NCI-H774 (cell line): ENCODE measurements at places on chromosomes 3 and 15.

- no peak for DNase-seq
Measured at GRCh38 chr3:190495796-190496195, 18.1 kb upstream of the IL1RAP start.

DNA sequence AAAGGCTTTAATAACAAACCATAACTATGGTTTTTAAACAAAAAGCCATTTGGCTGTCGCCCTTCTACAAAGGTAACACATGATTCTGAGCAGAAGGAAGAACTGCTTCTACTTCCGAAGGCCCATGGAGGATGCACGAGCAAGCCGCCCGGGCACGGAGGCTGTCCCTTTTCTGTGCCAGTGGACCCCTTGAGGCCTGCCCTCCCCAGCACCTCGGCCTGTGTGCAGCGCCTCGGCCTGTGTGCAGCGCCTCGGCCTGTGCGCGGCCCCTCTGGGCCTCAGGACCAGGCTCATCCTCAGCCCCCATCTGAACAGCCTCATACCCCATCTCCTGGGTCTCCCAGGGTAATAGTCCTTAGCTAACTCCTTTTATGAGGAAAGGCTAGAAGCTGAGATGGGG is 329.5 kb downstream of the OCA2 start:
- no peak for DNase-seq

DNA sequence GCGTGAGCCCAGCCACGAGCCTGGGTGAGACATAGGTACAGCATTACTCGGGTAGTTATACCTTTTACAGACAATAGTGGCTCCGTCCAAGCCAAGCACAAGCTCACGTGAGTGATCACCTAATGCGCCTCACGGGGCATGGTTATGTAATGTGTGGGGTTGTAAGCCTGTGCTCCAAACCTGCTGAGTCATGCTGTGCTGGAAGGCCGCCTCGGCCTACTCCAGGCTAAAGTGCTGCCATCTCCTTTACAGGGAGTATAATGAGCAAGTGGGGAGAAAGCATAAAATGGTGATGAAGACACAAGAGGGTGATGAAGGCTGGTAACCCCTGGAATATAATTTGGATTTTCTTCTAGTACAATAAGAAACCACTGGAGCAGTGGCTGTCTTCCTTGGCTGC is 175.8 kb upstream of the STT3B start:
- DNase-seq, result no peak

GRCh38 chr3:188348435-188349244 is 194.7 kb downstream of the LPP start:
- no peak for DNase-seq

DNA sequence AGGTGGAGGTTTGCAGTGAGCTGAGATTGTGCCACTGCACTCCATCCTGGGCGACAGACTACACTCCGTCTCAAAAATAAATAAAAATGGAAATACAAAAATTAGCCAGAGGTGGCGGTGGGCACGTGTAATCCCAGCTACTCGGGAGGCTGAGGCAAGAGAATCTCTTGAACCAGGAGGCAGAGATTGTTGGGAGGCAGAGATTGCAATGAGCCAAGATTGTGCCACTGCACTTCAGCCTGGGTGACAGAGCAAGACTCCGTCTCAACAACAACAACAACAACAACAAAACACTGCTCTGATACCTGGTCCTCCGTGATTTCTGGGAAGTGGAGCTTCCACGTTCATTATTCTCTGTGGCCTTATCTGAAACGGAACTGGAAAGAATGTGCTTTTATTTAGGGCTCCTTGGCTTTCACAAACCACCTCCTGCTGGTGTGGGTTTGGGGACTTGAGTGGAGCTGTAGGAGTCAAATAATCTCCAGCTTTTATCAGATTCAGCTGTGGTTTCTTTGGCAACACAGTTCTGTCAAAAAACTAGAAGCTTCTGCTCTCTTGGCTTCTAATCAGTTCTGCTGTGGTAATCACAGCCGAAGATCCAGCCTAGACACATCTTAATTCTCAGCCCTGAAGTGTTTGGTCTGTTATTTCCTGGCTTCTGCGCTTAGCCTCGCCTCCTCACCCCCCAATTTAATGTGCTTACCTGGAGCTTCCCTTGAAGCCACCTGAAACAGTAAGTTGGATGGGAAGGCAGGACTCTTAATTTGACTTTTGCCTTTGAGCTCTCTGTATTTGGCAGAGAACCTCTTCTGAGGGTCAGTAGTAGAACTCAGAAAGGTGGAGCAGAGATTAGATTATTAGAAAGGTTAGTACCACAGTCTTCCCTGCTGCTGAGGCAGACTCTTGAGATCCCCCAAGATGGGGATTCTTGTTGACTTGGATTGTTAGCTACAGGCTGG is 21.4 kb downstream of the IRAK2 start:
- no peak for DNase-seq

- DNase-seq, result no peak
Measured at GRCh38 chr3:73383470-73384049, 241.2 kb downstream of the PDZRN3 start.

DNA sequence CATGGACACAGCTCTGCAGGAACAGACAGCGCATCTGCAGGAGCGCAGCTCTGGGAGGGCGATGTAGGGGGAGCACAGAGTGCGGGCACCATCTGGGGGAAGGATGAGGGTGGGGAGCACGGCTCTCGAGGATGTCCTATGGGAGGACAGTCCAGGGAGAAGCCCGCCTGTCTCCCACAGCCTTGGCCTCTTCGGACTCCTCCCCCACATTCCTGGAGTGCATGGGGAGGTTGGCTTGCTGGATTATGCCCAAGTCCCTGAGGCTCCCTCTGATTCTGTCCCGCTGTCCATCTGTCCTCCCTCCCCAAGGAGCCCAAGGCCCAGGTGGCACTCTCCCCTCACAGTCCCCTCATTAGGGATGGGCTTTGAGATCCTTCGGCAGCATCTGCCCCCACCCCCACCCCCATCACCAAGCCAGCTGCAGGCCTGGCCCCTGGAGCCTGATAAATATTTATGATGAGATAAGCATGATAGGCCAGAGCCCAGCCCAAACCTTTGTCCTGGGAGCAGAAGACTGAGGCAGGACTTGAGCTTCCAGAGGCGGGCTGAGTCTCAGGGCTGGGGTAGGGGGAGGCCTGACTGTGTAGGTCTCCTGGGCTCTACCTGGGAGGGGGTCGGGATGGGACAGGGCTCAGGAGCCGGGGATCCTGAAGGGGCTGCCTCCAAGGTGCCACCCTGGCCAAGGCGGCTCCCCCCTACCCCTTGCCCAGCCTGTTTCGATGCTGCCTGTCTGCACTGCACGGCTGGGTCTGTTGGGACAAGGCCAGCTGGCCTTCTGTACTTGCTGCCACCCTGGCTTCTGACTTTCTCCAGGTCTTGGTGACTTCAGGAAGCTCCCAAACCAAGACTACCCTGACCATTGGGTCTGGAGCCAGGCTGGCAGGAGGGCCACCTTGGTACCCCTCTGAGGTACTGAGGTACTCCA is 28.6 kb upstream of the SEMA3F start:
- no peak for DNase-seq
